Cortex of kidney (tissue), 1 donor: ENCODE measurements at places on chromosomes 6 and 20.

- DNase-seq: no peak
Observed at GRCh38 chr6:68876792-68877493, 241.9 kb downstream of the ADGRB3 start.

GRCh38 chr20:25220021-25220730 lies 24.7 kb downstream of the ENTPD6 start:
- no peak for DNase-seq

DNA sequence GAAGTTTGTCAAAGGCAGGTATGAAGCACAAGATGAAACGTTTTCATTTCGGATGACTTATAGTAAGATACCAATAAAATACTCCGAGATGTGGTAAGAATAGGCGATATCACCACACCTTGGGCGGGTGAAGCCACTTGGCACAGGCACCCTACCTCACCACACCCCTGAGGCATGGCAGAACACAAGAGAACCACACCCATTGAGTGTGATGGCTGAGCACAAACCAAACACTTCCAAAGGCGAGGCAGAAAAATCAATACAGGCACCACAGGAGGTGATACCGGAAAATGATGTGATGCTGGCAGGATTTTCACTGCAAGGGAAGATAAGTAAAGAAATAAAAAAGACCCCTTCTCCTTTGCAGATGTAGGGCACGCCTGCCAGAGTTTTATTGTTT lies 332.9 kb upstream of the PRDM1 start:
- no peak for DNase-seq

- DNase-seq: no peak
Observed at GRCh38 chr6:87747646-87748045, 45.6 kb upstream of the AKIRIN2 start.

DNA sequence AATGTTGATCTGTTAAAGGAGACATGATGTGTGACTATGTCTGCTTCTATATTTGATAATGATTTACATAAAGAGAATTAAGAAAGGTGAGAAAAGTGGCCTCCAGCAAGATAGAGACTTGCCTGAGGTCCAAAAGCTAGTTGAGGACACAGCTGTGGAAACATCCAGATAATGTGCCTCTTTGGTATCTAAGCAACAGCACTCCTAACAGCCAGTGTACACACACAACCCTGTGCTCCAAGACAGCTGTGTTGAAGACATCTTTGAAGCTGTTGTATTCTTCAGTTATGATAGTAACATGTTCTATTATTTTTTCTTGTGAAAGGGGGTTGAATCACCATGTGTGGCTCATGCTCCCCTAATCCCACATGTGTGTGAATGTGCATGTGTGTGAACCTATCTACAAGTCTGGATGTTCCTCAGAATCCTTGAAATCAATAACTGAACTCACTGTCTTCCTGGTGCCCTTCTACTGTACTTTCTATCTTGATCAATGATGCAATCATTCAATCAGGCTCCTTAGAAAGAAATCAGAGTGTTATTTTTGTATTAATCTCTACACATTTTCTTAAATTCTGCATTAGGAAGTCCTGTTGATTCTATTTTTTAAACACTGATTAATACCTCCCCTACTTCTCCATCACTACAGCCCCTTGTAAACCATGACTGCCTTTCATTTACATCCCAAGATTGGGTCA lies 116.7 kb upstream of the SSTR4 start:
- DNase-seq: no peak

- DNase-seq: no peak
Observed at GRCh38 chr6:4574007-4574406, 202.2 kb upstream of the CDYL start.

DNA sequence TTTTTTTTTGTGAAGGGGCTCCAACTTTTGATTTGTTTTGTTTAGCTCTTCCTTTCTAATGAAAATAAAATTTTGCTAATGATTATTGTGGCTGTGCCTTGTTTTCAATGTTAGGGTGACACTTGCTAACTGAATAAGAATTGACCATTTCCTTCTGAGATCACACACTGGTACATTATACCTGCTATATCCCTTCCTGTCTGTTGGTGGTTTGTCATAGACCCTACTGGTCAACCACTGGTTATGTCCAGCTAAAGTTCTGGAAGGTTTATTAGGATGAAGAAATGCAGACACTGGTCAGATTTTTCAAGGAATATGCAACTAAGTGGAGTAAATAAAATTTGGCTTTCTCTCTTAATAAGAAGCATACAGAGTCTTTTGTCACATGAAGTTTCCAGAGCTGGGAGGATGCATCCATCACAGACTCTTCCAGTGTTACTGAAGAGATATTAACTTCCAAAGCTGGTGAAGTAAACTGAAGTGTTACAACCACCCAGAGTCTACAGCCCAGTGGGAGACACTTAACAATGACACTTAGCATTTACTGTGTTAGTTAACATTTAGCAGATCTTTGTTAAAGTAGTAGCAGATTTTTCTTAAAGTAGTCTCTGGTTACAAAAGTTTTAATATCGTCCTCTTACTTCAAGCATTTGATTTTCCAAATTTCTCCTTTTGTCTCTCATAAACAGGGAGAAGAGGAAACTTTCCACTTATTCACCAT lies 19.7 kb upstream of the CALHM5 start:
- DNase-seq: no peak

- no peak for DNase-seq
Observed at GRCh38 chr6:4030669-4031068, 48.3 kb downstream of the FAM217A start.

GRCh38 chr6:139881728-139882211 lies 507.3 kb upstream of the CITED2 start:
- no peak for DNase-seq

- no peak for DNase-seq
Observed at GRCh38 chr6:25962149-25963127, at the start of gene TRIM38. Gene TRIM38, plus strand, starts transcription at chr6:25962802. Its CDS starts 3,721 bp downstream, at chr6:25966523.

DNA sequence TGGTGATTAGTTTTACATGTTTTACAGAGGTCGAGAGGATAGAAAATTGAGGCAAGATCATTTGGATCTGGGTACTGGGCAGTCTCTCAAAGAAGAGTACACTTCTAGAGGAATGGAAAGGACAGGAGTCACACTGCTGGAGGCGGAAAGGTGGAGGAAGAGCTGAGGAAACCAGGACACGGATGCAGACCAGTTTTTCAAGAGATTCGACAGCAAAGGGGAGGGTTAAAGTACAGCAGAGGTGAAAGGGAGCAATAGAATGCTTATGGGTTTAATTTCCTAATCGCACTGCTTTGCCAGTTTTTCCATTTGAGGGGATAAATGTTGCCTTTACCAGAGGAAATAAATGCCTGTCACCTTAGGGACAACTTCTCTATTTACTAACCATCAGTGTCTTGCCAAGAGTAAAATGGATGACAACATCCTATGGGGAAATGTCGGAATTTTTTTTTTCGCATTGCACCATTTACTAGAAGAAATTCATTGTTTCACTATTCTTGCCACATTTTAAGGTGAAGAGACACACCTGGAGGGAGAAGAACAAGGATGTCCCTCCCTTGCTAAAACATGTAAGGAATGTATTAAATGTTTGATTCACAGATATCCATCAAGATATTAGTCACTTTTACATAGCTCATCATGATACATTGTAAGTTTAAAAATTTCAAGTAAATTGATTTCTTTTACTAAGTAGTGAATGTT lies 226.6 kb downstream of the COL12A1 start:
- no peak for DNase-seq

- DNase-seq: no peak
Observed at GRCh38 chr6:116022841-116023445, 37.7 kb downstream of the FRK start.

DNA sequence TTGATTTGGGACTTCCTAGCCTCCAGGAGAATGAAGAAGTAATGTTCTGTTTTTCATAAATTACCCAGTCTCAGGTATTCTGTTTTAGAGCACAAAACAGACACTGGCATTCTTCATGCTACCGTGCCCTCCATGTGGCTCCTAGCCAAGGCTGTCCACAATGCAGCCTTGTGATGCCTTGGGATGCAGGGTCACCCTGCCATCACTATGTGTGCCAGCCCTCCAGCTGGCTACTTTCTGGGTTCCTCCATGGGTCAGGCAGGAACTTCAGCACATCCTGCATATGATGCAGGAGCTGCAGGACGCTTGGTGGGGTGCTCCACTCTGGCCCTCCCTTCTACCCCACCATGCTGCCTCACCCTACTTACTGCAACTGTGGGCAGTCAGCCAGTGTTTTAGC lies 38.0 kb upstream of the FAM50B start:
- DNase-seq: no peak

- DNase-seq: no peak
Observed at GRCh38 chr6:105608711-105609374, 206.0 kb upstream of the PREP start.

DNA sequence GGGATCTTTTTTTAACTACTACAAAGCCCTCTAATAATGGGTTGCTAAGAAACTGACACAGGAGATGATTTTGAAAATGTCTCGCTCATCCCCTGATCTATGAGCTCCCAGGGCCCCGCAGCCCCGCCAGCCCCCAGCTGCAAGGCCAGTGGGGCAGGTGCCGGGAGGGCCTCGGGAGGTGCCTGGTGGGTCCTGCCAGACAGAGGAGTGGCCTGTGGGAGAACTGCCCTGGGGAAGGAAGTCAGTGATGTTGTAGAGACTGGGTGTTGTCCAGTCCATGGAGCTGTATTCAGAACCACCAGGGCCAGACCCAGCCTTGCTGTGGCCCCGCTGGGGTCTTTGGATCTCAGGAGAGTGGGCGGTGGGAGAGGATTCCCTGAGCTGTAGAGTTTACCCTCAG lies 258.7 kb downstream of the TAF4 start:
- DNase-seq: no peak

GRCh38 chr6:1641343-1641885 lies 31.7 kb downstream of the FOXC1 start:
- DNase-seq: no peak

DNA sequence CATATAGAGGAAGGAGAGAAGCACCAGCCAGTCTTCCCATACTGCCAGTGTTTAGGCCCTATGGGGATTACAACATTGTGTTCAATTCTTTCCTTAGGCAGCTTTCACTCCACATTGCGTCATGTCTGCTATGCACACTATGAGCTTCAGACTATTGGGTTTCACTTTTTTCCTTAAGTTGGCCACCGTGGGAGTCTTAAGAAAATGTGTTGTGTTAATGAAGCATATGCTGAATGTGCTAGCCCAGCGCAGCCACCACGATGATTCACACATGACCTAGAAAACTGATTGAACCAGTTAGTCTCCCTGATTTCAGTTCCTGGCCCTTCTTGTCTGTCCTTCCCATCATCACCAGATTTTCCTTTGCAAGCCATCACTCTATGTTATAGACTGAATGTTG lies 21.5 kb downstream of the TUBB2B start:
- no peak for DNase-seq

DNA sequence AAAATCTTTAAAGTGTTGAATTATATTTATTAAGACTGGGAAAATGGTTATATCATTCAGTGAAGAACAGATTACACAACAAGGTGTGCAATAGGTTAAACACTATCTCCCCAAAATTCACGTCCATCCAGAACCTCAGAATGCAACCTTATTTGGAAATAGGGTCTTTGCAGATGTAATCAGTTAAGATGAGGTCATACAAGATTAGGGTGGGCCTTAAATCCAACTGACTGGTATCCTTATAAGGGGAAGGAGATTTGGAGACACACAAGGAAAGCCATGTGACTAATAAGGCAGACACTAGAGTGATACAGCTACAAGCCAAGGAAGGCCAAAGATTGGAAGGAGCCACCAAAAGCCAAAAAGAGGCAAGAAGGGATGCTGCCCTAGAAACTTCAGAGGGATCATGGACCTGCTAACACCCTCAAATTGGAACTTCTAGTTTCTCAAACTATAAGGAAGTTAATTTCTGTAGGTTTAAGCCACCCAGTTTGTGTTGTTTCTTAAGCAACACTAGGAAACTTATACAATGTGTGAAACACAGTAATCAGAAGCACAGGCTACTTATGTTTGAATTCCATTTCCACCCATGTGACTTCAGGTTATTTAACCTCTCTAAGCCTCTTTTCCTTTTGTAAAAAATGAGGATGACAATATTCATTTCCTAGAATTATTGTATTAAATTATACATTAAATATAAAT lies 16.9 kb downstream of the ILRUN start:
- DNase-seq: no peak

GRCh38 chr6:44599672-44600071 lies 212.2 kb downstream of the CDC5L start:
- DNase-seq: no peak

GRCh38 chr20:667351-668034 lies 8.1 kb downstream of the SCRT2 start:
- DNase-seq: no peak

DNA sequence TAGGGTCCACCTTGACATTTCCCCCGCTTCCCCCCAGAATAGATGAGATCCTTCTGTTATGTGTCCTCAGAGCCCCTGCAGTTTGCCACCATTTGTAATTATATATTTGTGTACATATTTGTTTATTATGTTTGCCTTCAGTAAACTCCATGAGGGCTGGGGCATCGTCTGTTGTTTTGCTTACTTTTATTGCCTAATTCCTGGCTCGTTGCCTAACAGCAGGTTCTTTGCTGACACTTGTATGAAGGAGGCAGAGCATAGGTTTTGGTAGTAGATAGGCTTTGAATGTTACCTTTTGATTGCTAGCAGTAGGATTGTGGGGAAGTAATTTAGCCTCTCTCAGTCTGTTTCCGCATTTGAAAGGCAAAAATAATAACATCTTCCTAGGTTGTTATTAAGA lies 9.9 kb downstream of the MAP3K4 start:
- DNase-seq: no peak

DNA sequence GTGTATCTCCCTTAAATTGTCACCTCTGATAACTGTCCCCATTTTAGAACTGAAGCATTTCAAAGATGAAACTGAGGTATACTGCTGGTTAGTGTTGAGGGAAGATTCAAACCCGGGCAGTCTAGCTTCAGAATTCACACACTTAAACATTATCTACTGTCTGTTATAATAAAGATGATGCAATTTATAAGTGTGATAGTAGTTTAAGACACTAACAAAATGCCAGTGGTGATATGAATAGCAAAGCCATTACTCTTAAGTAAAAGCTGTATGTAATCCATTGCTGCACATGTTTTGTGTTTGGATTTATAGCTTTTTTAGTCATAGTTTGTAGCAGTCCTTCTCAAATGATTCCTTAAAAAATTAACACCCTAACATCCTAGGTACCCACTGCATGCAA lies 19.8 kb downstream of the USP45 start:
- no peak for DNase-seq
